ENCODE measurements at places on chromosomes 16 and 17.
A peak's percentile ranks its signal among the peaks of the same experiment; 100 is the strongest.

- no peak for DNase-seq
Observed at GRCh38 chr17:77317091-77317750, 176.5 kb downstream of the SEC14L1 start.

GRCh38 chr17:42287977-42288802 is at the start of gene STAT5A:
Gene STAT5A, plus strand, starts transcription at chr17:42288498. Its CDS starts 914 bp downstream, at chr17:42289412.
- peak; percentile 67 for DNase-seq

GRCh38 chr17:1095090-1095852 is 84.5 kb downstream of the ABR start:
- no peak for DNase-seq

GRCh38 chr16:58809213-58809612 is 75.1 kb upstream of the GOT2 start:
- no peak for DNase-seq

DNA sequence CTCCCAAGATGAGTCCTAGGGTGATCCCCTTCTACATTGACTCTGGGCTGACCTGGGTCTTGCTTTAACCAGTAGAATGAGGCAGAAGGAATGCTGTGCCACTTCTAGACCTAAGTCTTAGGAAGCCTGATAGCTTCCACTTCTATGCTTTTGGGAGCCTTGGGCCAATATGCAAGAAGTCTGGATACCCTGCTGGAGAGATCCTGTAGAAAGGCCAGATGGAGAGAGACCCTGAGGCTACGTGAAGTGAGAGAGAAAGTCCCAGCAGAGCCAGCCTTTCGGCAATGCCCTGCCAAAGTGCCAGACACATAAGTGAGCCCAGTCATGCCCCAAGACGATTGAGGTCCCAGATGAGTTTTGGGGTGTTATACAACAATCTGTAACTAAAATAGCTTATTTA is 1.7 kb downstream of the KRT222 start:
- no peak for DNase-seq

DNA sequence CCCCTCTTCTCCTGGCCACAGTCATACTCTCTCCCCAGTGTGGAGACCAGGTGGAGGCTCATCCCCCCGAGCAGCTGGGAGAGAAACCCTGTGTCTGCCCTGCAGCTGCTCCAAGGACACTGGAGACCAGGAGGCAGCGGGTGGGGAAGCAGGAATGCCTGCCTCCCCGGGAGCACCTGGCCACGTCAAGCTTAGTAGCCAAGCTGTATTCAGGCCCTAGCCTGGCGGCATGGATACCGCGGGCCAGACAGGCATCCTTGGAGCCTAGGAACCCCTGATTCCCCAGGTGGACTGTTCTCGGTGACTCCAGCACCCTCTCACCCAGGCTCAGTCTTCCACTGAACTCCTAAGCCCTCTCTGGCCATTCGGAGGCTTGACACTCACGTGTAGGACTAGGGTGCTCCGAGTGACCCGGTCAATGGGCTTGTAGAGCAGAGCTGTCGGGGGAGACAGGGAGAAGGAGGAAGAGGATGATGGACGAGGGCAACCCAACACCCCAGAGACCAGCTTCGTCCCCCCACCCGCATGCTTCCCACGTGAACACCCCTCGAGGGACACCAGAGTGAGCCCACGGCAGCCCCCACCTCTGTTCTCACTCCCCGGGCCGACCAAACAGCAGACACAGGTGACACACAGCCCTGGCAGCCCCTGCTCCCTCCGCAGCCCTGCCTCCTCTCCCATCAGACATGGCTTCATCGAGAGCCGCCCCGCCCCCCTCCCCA is 76.5 kb downstream of the TIMM22 start:
- DNase-seq: no peak

- no peak for DNase-seq
Observed at GRCh38 chr16:84252184-84252583, 12.4 kb upstream of the KCNG4 start.

- DNase-seq: no peak
Observed at GRCh38 chr17:70668276-70668937, 499.1 kb downstream of the KCNJ2 start.

DNA sequence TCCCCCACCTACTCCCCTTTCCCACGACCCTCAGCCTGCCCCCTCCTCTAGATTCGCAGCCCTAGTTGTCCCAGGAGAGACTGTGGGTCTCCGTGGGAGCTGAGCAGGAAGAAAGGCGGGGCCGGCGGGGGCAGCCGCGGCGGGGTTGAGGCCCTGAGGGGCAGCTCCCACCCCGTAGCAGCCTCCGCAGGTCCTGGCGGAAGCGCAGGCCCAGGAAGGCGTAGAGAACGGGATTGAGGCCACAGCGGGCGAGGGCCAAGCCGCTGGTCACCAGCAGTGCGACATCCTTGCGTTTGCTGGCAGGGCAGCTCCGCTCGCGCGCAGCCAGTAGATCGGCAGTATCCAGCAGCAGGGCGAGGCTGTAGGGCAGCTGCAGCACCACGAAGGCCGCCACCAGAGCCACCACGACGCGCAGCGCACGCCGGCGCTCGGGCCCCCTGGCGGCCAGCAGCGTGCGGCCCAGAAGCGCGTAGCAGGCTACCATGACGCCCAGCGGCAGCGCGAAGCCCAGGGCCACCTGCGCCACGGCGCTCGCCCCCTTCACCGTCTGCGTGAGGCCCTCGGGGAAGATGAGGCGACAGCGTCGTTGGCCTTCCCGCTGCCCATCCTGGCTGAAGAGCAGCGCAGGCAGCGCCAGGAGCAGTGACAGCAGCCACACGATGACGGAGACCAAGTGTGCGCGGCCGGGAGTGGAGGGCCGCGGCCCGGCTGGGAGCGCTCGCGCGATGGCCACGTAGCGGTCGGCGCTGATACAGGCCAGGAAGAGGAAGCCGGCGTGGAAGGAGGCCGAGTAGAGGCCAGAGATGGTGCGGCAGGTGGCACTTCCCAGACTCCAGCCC is 1.9 kb downstream of the CCR10 start:
- no peak for DNase-seq

DNA sequence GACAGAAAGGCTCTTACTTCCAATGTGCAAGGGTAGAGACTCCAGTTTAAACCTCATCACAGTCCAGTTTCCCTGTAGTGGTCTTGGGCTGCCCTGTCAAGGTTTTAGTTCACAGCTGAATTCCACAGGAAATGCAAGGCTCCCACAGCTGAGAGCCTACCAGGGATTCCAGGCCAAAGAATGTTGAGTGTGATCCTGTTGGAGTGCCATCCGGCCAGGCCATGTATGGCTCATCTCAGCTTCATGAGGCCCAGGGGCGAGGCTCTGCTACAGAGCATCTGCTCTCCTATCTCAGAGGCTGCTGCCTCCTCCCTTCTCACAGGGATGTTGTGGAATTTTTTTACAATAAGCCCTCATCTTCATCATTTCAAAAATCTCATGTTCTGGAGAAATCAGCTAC is 239.8 kb upstream of the CCL2 start:
- no peak for DNase-seq

DNA sequence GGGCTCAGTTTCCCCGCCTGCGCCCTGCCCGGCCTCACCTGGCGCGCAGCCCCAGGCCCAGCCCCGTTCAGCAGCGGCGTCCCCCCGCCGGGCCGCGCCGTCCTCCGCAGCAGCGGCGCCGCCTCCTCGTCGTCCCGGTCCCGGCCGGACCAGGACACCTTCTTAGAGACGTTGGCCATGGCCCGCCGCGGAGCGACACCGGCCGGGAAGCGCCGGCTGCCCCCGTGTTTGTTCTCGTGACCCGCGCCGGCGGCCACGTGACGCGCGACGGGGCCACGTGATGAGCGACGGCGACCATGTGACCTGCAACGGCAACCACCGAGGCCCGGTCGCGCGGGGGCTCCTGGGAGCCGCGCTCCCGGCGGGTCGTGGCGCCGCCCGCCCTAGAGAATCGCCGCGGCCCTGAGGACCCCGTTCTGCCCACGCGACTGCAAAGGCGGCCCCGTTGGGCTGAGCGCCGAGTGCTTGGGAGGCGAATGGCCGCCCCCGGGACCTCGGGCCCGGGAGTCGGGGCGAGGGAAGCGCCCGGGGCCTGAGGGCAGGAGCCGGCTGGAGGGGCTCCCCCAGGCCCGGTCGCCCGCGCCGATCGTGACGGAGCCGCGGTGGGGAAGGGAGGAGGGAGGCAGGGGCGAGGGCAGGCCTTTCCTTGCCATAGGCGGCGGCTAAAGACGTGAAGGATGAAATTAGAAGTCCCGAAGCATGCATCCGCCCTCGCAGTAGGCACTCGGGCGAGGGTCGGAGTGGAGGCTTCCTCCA is at the start of gene CLCN7:
CLCN7 (minus strand) TSS at position 233 of the 756 bp plus-strand sequence; CDS start at position 179, 54 bp downstream.
- DNase-seq: peak; percentile 71

GRCh38 chr17:43449470-43450248 is 34.1 kb upstream of the DHX8 start:
- no peak for DNase-seq

- DNase-seq: no peak
Observed at GRCh38 chr16:85461814-85462713, 151.1 kb upstream of the GSE1 start.

DNA sequence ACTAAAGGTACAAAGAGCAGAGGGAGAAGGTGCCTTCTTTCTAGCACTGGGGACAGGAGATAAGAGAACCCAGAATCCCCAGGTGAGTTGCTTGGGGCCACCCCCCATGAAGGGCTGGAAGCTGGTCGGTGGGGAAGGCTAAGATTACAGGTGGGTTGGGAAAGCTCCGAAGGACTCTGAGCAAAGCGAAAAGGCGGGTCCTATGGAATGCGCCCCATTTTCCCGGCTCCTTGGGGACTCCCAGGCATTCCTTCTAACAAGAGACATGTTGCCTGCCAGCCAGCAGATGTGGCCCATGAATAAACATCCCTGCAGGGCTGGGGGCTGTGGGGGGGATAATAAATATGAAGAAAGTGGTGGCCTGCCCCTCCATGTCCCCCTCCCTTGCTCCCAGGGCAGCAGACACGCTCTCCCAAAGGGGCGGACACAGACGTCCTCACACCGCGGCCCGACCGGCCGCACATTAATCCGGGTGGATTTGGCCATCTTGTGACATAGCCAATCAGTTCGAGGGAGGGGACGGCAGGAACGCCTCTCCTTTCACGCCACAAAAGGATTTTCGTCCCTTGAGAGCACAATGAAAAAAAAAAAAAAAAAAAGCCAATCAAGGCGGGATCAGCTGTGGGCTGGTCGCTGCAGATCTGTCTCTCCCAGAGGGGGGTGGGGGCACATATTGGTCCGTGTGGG is 98.5 kb downstream of the SOX9 start:
- no peak for DNase-seq

GRCh38 chr17:17059301-17059890 is 17.1 kb downstream of the MPRIP start:
- no peak for DNase-seq

- DNase-seq: no peak
Observed at GRCh38 chr16:86320237-86320595, 190.1 kb upstream of the FOXF1 start.

- DNase-seq: no peak
Observed at GRCh38 chr17:1312261-1312870, 32.9 kb downstream of the TRARG1 start.

DNA sequence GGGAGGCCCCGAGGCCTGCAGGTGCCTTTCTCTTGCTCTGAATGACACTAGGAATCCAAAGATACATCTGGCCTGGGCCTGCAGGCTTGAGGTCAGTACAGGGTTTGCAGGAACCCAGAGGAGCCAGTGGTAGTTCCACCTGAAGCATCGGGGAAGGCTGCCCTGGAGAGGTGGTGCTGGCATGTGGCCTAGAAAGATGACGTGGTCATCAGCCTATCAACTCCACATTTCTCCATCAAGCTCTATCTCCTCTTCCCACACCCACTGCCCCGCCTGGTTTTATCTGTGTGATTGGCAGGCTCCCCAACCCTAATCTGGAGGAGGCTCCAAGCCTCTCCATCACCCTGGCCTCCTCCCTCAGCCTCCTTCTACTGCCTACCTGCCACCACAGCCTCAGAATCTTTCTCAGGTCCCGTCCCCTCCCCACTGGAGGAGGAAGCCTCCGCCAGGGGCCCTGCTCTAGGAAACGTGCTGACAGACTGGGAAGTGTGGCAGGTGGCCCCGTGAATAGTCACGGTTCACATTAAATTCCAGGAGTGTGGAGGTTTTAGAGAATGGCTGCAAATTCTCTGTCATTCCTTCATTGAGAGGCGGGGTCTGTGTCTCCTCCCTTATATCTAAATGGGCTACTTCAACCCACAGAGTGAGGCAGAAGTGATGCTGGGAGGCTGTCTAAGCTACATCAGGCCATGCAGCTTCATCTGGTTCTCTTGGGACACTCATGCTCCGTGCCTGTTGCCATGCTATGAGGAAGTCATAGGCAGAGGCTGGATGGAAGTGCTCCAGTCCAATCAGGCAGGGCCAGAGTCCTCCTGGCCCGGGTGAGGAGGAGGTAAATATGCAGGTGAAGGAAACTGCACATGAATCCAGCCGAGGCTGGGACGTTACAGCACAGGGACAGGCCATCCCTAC is 11.4 kb upstream of the MAP2K3 start:
- no peak for DNase-seq

GRCh38 chr17:42078396-42079043 is 19.8 kb downstream of the ZNF385C start:
- DNase-seq: no peak

All from stimulated activated CD4-positive, alpha-beta T cell treated with anti-CD3 and anti-CD28 coated beads, Interleukin-1b, Interleukin-23, amount 100 ng/mL, for 24 hours (primary cell).